NCI-H1694 (cell line): ENCODE measurements at places on chromosomes 2 and 18.

DNA sequence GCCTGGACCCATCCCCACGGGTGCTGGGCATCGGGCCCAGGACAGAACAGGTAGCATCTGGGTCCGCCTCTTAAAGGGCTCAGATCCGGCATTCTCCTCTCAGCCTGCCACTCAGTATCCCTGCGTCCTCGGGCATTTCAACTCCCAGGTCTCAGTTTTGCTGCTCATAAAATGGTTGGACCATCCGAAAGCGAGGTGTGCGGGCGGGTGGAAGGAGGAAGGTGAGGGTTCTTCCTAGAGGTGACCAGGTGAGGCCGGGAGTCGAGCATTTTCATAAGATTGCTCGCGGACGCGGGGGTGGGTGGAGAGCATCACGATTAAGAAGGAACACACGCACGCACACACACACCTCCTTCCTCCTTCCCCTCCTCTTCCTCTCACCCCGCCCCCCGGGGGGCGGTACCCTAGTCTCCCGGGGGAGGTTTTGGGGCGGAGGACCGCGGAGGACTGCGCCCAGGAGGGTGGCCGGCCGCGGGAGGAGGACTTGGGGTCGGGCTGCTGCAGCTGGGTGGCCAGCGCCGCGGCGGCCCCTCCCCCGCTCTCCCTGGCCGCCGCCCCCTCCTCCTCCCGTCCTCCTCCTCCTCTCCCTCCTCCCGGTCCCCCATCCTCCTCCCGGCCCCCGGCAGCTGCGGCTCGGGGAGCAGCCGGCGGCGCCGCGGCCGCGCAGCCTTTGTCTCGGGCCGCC is 97.9 kb upstream of the GPR45 start:
- no peak for DNase-seq

- DNase-seq = no peak
Observed at GRCh38 chr2:207819839-207820784, 50.4 kb upstream of the FZD5 start.

GRCh38 chr2:41399437-41400087 is 648.3 kb upstream of the PKDCC start:
- no peak for DNase-seq

DNA sequence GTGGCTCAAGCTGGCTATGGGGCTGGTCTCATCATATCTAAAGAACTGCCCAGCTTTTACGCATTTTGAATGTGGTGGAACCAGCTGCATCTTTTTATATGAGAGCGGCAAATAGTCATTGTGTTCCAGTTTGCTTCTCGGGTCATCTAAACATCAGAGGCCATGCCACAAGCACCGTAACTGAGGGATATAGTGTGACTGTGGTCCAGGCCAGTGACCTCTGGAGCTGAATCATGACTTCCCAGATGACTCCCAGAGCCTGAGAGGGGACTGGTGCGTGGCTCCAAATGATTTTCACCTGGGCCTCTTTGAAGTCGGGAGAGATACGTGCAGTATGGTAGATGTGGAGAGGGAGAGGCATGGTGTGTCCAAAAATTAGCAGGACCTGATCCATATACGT is 271.0 kb downstream of the NEDD4L start:
- DNase-seq = no peak

DNA sequence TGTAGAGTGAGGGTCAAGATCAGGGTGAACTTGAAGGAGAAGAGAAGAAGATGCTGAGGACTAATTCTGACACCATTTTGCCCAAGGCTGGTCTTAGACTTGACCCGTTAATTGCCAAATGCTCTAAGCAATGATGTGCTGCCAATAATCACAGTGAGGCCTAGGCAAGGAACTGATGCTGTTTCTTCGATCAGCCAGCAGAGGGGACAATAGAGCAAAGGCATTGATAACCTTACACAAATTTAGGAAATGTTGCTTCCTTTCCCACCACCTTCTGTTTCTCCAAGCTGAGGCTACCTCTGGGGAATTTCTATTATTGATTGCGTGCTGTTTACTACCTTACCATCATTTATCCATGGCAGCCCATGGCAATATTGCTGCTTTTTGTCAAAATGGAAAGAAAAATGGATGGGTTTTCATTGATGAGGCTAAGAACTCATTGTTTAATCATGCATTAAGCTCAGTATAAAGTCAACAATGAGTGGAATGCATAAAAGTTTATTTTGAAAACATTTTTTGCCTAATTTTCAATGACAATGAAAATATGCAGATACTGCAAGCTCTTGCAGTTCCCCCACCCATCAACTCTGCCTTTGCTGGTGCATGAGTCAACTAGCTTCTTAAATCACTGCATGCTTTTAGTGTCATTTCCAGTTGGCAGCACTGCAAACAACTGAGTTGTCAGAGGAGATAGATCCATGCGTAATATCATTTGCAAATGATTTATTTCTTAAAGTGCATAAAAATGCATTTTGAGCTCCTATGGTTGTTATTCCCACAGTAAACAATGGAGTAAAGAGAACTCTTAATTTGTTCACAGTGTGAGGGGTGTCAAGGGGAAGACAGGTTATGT is 116.4 kb upstream of the NYAP2 start:
- peak; percentile 51 for DNase-seq

DNA sequence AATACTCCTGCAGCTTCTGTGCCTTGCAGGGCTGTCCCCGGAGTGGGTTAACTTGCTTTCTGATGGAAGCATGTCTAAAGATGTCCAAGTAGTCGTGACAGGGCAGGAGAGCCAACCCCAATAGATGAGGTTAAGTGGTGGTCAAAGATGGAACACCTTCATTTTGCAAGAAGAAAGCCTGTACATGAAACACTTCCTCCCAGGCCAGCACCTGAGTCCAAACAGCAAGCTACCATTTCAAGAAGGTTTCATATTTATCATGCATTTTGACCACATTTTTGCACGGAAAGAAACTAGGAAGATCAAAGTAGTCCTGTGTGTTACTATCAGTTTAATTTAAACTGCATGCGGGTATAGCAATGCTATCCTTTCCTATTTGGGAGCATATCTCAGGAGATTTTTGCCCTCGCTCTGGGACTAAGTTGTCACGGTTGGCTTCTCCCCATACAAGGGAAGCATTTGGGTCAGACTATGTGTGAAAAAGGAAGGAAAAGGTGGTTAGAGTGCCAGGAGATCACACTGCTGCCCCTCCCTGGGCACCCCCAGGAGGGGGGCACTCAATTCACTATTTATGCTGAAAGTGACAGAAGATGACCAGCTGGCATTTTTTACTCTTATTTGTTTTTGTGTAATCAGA is 187.6 kb downstream of the ZNF521 start:
- no peak for DNase-seq

- DNase-seq = no peak
Observed at GRCh38 chr2:181268174-181268867, 188.9 kb upstream of the ITGA4 start.

GRCh38 chr2:56266761-56267414 is 83.1 kb downstream of the CCDC85A start:
- DNase-seq = no peak

DNA sequence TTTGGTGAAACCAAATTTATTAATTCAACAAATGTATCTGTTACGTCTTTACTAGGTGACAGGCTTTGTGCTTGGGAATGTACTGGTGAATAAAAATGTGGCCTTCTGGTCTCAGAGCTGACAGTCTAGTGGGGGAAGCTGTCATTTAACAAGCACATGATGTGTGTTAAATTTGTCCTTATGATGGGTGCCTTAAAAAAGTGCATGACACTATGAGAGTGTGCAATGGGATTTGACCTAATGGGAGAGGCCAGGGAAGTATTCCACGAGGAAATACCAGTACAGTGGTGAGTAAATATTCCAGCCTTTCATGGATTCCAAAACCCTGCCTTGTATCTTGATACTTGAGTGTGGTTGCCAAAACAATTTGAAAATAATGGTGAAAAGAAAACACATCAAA is 308.9 kb downstream of the PLCL1 start:
- DNase-seq = no peak

DNA sequence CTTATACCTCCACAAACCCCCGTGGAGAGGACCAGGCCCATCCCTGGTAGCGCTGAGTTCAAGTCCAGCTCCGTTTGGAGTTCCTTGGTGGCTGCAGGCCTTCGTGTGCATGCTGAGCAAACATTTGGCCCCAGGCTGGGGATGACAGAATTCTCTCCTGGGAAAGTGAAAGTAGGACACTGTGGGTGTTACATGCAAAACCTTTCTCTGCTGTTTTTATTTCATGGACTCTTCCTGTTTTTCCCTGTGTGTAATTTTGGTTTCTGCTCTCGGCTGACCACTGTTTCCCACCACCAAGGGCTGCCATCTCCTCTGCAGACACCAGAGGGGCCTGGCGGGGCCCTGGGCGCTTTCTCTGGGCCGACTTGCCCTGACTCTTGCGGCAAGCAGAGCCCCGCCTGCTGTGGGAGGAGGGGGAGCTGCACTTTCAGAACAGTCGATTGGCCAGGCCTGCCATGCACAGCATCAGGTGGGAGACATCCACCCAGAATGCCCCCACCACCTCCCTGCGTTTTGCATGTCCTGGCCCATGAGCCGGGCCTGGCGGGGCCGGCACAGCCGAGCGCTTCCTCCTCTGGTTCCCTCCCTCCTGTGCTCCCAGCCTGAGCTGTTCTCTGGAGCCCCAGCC is 102.4 kb downstream of the CABLES1 start:
- no peak for DNase-seq

- no peak for DNase-seq
Observed at GRCh38 chr2:191217580-191217979, 27.6 kb upstream of the MYO1B start.

GRCh38 chr2:42744545-42745082 is 19.3 kb downstream of the OXER1 start:
- DNase-seq = no peak

DNA sequence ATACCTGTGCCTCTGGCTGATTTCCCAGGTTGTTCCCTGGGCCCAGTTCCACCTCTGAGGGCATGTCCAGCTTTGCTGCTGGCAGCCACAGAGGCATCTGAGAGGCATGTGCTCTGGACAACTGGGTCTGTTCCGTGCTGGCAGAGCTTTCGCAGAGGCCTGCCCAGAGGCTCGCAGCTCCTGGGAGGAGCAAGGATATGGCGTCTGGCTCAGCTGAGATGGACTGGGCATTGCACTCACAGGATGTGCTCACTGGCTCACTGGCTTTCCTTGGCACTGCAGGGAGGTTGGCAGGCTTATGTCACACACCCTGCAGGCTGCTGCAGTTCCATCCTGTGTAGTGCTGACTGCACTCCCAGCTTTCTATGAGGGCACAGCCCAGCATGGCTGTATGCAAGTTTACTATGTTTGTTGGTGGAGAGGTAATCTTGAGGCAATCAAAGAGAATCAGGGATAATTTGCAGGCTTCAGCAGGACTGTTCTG is 172.3 kb downstream of the PRKCE start:
- peak; percentile 27 for DNase-seq

- DNase-seq = no peak
Observed at GRCh38 chr18:39178166-39178565, 1612.6 kb upstream of the CELF4 start.

- DNase-seq = no peak
Observed at GRCh38 chr2:37614061-37614738, 57.2 kb downstream of the CDC42EP3 start.

DNA sequence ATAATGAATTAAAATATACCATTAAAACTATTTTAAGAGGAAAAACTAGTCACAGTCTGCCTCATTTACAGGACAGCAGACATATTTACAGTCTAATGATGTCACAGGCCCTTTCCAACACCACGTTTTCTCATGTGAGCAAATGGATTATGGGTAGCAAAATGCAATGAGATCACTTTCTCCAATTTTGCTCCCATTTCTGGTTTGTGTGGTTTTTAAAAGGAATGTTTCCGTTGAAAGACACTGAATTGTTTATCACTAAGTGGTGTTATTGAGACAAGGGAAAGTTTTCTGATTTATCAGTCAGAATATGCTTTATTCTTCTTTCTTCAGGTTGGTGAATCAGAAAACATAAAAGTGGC is 11.4 kb upstream of the NR4A2 start:
- DNase-seq = no peak

DNA sequence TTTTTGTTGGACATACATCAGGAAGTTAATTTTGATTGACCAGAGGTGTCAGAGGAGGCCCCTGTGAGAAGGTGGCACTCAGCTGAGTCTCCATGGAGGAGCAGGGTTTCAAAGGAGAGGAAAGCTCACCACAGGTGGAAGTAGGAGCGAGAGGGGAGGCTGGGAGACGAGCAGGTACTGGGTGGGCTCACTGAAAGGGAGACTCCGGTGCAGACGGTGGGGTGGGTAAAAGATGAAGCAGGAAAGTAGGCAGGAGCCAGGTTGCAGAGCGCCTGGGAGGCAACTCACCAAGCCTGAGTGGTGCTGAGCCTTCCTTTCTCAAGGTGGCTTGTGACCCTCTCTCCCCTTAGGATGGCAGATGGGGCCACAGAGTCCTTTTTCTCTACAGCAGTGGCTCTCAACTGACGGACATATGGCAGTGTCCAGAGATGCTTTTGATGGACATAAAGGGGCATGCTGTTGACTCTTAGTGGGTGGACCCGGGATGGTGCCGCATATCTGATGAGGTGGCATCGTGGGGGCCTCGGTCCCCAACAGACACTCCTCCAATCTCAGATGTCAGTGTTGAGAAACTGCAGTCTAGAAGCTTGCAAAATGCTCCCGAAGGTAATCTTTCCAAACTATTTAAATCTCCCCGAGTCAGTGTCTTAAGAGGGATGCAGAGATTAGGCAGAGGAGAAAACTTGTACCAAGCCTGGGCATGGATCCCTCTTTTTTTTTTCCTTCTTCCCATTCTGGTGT is 64.0 kb downstream of the LPIN1 start:
- no peak for DNase-seq

DNA sequence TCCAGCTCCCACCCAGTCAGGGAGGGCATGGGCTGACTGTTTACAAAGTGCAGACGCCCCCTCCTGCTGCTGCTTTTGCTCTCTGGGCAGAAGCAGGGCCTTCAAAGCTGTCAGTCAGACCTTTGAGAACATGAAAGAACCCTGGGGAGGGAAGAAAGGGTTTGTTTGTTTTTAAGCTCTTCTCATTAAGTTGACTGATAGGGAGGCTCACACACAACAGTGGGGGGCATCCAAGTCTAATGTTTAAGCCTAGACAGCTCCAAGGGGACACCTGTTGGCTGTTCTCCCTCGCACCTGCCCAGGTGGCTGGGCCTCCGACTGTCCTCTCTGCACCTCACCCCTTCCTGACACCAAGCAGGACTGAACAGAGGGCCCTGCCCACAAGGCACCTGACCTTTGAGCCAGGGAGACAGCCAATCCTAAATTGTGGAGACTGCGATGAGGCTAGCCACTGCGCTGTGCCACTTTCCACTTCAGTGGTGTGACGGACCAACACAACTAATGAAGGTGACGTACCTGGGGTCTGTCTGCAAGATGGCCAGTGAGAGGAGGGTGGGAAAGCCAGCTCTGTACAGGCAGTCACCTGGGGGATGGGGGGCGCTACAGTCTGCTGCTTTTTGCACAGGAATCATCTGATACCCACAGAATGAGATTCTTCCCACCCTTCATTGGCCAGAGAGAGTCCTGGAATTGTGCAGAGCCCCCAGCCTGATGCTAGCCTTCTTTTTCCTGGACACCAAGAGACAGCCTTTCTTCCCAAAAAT is 16.3 kb downstream of the ST6GAL2 start:
- no peak for DNase-seq
